ENCODE measurements at places on chromosomes 3 and 15.
A peak's percentile ranks its signal among the peaks of the same experiment; 100 is the strongest.

GRCh38 chr3:53160660-53161449 lies at the start of gene PRKCD:
Gene PRKCD (plus strand): TSS chr3:53161209. CDS start chr3:53178423, 17,214 bp downstream.
- DNase-seq, result peak; percentile 85

DNA sequence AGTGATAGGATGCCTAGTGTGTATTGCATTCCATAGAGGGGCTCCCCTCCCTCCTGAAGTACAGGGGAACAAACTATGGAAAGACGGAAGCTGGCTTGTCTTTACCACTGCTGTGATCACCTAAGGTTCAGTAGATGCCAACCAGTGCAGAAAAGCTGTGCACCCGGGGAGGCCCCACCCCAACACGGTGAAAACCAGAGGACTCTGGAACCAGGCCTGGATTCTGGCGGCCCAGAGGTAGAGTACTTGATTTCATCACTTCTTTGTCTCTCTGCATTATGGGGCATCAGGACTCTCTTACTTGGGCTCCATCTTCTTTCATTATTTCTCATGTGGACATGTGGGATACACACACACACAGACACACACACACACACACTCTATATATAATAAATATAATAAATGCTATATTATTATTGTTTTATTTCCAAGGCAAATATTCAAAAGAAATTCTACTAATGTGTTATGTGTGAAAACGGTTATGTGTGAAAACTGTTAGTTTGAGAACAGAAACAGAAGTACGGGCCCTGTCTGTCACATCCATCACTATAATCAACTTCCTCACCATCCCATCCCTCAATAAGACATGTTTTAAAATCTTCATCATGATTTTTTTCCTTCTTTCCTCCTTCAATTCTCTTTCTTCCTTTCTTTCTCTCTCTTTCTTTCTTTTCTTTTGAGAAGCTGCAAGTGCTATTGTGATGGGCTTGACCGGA lies 152.4 kb upstream of the CMC1 start:
- no peak for DNase-seq

DNA sequence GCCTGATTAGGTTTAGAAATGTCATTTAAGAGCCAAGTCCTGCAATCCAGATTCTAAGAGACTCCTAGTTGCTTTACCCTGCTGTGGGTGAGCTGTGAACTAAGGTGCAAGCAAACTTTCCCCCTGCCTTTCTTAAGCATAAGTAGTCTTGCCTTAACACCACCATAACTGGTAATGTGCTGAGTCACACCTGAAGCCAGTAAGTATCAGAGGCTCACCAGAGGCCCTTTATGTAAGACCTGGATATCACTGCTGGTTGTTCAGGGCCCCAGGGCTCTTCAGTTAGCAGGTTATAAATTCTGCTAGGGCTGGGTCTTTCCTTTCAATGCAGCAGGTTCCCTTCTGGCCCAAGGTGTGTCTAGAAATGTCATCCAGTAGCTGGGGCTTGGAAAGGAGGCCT lies 509.9 kb downstream of the VGLL3 start:
- no peak for DNase-seq

- DNase-seq, result no peak
Observed at GRCh38 chr3:140234256-140234655, 299.3 kb downstream of the CLSTN2 start.

GRCh38 chr15:68556139-68556990 lies 22.4 kb upstream of the CORO2B start:
- no peak for DNase-seq
